ENCODE measurements at places on chromosomes 6 and 20.

GRCh38 chr6:41599852-41600445 is 38.3 kb upstream of the MDFI start:
- no peak for DNase-seq

GRCh38 chr6:167113047-167113754 is 9.7 kb upstream of the CCR6 start:
- DNase-seq: no peak

DNA sequence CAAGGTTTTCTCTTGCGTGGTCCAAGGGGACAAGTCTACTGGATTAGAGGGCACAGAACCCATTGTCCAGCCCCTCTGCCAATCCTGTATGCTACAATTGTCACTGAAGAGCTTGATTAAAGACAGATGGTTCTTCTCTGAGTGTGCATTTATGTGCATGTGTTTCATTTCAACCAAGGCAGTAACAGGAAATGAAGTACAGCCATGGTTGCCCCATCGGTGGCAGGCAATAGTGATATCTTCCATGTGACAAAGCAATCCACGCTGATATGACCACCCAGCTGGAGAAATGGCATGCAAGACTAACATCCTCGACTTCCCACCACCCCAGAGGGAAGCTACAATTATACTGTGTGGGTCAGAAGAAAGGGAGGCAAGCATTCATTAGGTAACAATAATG is 85.5 kb downstream of the UNC5CL start:
- DNase-seq: no peak

DNA sequence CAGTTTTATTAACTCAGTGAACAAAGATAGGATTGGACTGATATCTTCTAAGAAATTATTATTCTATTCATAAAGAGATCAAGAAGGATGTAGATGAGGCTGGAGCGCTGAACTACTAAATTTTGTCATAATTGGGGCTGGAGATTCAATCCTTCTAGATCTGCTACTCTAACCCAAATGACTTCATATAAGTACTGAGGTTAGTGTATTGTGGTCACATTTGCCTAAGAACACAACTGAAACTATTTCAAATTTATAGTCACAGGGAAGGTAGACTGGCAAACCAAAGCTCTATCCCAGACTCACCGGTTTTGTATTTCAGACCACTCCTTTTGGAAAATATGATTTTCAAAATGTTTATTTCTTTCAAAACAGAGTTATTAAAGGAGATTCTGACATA is 96.7 kb downstream of the BMP5 start:
- no peak for DNase-seq

DNA sequence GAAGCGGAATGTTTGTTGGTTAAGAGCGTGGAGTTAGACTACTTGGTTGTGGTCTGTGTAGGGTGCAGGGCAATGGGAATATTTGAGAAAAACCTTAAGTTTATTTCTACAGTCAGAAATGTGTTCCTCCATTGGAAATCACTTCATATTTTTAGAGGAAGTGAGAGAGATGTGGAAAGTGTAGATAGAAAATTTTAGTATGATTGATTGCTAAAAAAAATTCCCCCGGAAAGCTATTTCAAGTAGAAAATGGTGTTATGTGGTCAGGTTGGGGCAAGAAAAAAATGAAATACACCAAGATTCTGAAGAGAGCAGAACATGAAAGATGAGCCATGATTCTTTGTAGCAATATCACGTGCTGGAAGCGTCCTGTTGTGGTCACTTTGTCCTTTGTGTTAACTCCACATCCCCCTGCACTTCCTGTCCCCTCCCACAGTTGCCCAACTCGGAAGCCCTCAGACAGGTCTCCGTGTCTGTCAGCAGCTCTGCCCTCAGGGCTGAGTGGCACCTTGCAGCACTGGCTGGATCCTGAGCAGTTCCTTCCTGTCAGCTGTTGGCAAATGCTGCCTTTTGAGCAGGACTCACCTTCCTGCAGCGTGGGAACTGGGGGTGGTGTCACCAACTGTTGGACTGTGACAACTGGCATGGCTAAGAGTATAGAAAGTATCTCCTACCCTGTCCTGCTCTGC is 137.5 kb upstream of the SLC24A3 start:
- DNase-seq: no peak

DNA sequence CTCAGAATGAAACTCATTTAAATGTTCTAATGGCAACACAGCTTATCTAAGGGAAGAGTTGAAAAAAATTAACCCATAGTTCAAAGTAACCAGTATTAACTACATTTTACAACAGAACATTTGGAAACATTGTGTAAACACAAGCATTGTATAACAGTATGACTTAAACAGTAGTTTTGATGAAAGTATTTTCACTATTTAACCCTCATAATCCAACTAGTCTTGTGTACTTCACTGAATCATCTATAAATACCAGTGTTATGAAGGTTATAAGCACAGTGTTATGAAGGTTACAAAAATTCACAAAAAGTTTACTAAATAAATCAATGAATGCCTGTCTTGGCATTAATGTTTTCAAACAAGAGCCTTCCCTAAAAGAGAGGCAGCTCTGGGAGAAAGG is 66.5 kb downstream of the REV3L start:
- no peak for DNase-seq

- DNase-seq: peak; percentile 30
These were observed 296.2 kb downstream of the RIMS1 start for GRCh38 chr6:72182337-72183246.

GRCh38 chr6:136401749-136402148 is 112.1 kb upstream of the BCLAF1 start:
- DNase-seq: peak; percentile 14

- no peak for DNase-seq
These were observed 55.1 kb upstream of the ISM1 start for GRCh38 chr20:13166011-13166410.

DNA sequence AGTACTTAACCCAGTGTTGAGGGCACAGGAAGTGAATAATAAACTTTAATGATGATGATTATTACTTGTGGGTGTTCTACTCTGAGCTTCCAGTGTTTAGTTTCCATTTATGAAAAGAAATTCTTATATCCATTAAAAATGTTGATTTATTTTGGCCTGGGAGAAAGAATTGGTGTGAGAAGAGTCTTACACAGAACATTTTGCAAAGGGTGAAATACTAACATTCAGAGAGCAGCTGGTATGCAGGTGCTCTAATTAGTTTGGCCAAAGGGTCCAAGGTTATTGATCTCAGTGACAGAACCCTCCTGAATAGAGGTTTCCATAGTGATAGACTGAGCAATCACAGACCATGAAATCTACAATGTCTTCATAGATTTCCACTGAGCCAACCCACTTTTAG is 4.4 kb downstream of the OSER1 start:
- no peak for DNase-seq

DNA sequence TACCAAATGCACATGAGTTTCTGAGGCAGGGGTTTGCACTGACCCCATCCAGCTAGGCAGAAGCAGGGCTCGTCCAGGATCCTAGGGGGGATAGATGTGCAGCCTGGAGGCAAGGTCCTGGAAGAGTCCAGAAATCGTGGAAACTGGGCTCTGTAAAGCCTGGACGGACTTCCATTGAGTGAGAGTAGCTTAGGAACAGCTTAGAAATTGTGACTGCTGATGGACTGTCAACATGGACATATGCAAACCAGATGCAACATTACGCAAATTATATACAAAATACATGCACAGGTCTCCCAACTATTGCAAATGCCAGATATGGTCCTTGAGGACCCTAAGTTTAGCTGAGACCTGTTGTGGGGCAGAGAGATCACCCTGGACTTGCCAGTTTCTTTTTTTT is 4.8 kb upstream of the EMILIN3 start:
- DNase-seq: no peak

DNA sequence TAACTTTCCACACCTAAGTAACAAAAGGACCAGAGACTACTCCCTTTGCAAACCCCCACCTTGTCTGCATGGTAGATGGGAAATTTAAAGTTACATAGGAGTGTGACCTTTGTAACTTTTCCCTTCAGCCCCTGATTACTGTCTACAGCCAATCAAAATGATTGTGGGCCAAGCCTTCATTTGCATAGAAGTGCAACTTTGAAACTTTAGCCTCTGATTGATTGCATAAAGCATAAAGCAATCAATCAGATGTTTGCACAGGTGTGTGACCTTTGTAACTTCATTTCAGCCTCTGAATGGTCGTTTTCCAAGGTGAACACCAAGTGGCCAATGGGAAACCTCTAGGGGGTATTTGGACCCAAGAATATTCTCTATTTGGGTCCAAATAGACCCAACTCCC is 46.1 kb downstream of the PRKN start:
- DNase-seq: no peak

DNA sequence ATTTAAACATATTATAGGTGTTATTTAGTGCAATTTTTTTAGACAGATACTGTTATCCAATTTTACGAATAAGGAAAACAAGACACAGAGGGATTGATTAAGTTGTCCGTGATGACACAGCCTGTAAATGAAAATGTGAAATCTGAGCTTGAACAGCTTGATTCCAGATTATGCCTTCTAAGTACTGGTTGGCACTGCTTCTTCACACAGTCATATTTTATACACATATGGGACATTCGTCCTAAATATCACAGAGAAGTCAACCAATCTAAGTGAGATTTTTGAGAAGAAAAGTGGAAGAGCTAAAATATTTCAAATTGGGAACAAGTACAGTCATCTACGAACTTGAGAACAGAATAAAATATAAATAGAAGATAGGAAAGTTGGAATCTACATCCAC is 756.3 kb downstream of the BCKDHB start:
- DNase-seq: no peak

GRCh38 chr6:106146852-106147351 is 60.8 kb downstream of the PRDM1 start:
- no peak for DNase-seq

GRCh38 chr20:35893942-35894341 is 60.4 kb downstream of the SCAND1 start:
- no peak for DNase-seq

- DNase-seq: peak; percentile 32
These were observed 345.0 kb downstream of the QKI start for GRCh38 chr6:163759542-163759941.

DNA sequence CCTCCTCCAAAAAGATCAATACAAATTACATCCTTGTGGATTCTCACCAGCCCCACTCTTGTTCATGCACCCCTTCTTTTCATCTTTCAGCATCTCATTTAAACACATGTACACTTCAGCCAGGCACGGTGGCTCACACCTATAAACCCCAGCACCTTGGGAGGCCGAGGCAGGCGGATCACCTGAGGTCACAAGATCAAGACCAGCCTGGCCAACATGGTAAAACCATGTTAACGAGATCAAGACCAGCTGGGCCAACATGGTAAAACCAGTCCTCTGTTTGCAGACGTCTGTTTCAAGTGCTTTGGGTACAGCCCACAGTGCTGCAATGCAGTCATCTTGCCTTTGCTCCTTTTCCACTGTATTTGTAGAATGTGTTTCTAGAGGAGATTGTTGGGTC is 45.3 kb downstream of the ZMYND8 start:
- DNase-seq: no peak

DNA sequence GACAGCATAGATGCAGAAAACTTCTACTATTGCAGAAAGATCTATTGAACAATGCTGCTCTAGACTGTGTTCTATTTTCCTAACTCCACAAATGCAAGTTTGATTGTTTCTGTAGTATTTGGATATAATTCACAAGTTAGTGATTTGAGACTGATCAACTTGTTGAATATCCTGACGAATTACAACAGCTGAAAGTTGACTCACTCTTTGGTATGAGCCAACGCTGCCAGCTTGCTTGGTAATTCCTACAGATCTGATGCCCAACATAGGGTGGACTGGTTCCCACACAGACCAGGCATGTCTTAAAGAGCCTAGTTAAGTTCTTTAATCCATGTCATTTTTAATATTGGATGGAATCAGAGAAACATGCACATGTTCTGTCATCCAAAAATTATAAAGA is 231.0 kb upstream of the RAB32 start:
- DNase-seq: no peak

DNA sequence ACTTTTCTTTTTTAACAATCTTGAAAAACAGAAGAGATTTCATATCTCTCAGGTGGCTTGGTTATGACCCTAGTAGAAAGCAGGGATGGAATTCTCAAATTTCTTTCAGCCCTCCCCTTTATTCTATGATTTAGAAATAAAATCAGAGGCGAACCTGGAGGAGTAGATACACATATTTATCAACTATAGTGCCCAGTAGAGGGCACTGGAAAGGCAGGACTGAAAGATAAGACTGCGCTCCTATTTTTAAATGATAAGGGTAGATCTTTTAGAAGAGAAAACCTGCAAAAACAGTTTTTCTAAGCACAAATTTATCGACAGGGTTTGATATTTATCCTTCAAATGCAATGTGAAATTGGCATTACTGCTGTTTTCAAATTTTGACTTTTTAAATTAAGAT is 1296.6 kb downstream of the EPHA7 start:
- peak; percentile 13 for DNase-seq

GRCh38 chr20:3199976-3200755 is 4.3 kb downstream of the DDRGK1 start:
- no peak for DNase-seq

DNA sequence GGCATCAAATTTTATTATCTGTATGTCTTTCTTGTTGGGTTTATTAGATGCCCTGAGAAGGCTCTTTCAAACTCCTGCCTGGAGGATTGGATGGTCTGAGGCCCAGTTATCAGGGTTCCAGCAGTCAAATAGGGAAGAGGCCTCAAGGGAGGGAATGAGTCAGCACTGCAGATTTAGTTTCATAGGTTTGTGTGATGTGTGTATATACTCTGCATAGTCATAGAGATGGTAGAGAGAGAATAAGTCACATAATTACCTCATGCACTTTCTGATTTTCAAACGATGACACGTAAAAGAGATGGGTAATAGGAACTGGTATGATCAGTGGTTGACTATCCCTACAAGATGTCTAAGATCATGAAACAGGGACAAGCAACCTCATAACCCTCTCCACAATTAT is 82.1 kb downstream of the ADAT2 start:
- peak; percentile 44 for DNase-seq

GRCh38 chr6:10643201-10643651 is 51.2 kb downstream of the C6orf52 start:
- DNase-seq: no peak

DNA sequence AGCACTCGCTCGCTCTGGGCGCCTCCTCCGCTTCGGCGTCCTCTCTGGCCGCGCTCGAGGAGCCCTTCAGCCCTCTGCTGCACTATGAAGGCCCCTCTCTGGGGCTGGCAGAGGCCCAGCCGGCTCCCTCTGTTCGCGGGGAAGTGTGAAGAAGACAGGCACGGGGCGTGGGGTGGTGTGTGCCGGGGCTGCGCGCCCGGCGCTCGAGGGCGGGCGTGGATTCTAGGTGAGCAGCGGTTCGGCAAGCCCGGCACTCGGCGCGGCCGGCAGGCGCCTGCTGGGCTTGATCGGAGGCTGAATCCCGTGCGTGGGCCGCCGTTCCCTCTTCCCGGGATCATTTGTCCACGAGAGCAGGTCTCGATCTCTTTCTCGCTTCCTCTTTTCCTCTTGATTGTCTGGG is 153.0 kb downstream of the SLC35B3 start:
- no peak for DNase-seq

DNA sequence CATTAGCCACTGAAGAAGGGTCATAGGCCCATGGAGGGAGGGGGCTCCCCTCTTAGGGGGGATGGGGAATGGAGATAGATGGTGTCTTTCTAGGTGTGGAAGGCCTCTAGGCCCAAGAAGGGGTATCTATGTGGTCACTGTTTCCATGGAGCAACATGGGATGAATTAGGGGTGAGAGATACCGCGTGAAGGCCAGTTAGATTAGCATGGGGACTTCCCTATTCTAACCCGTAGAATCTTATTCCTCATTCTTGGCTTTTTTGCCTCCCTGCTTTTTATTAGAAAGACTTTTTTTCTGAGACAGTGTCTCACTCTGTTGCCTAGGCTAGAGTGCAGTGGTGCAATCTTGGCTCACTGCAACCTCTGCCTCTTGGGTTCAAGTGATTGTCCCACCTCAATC is 3.2 kb downstream of the RAB44 start:
- DNase-seq: no peak

- no peak for DNase-seq
These were observed 113.2 kb upstream of the KCNG1 start for GRCh38 chr20:51135926-51136715.
